CD4-positive, alpha-beta T cell treated with Interferon alpha-2 for 1 hour (primary cell): ENCODE measurements at places on chromosomes 1 and 21.

DNA sequence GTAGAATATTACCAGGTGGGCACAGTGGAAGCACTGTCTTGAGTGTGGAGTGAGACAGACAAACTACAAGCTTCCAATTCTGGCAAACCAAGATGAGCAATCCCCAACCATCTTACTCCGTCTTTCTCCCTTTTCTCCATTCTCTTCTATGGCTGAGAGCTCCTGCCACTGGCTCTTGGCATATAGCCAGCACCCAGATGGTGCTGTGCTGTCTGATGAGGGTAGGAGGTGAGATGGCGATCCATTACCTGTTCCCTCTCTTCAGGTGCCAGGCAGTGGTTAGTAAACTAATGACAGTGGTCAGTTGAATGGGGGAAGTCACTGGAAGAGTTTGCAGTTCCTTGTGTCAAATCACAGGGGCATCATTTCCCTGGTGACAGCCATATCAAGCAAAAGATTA, 108.4 kb downstream of the FNBP1L start:
- no peak for DNase-seq

DNA sequence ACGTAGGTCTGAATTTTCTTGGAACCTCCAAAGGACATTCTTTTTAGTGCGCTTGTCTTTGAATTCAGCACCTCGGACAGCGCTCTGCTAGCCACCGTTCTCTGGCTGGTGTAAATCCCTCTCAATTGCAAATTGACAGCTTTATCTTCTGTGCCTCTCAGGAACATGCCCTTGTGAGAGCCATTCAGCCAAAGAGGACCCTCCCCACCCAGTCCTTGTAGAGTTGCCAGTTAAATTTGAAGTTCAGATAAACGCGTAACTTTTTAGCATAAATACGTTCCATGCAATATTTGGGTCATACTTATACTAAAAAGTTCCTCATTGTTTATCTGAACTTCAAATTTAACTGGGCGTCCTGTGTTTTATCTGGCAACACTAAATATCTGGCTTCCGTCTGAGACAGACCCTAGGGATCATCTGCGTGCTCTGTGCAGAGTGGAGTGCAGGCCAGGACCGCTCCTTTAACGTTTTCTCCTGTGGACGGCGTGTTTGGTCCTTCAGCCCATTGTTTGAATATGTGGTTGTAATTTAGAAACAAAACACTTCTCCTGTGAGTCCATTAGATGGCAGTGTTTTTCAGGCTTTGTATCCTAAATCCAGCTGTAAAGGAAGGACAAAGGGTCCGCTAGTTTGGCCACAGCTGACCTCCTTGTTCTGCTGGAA, 7.0 kb downstream of the KCNAB2 start:
- DNase-seq = no peak

DNA sequence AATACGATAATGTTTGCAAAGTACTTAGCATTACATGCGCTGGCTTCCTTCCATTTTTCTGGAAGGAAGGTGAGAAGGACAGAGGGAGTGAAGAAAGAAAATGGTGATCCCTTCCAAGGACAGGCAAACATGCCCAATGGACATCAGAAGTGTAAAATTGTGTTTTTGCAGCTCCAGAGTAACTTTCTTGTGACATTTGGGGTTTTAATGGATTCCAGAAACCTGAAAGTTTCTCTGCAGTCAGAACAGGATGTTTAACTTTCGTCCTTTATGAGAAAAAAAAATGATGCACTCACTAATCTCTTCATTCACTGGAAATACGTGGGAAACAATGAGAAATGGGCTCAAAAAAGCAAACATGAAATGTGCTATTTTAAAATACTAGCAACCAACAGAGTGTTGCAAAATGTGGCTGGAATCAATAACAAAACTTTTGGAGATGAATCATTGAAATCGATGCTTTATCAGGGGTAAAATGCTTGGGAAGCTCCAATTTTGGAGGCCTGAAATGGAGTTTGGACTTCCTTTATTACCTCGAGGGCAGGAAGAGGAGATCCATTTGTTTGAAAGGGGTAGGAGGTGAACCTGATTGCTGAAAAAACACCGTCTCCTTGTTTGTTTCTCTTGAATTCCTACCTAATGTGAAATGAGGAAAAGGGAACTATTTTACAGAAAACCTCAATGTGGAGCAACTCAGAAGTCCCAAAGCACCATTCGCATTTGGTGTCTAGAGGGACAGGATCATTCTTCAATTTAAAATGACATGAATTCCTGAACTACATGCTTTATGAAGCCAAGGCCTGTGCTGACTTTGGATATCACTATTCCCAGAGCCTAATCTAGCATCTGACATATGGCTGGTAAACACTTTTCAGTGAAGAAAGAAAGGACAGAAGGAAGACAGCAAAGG, 129.5 kb downstream of the TRABD2B start:
- DNase-seq = no peak

DNA sequence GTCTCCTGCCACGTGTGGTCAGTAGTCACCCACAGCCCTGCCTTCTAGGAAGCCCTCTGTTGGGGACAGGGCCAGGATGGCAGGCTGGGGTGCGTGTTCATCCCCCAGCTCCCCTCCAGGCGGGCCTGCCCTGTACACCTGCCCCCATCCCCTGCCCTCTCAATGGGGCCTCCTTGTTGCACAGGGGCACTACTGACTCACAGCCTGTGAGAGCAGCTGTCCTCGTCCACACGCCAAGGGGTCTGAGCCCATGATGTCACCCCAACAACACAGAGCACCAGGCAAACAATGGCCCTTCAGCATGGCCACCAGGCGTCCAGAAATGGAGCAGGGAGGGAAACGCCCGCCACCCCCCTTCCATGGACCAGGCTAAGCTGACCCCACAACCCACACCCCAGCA, 64.3 kb downstream of the ARHGEF16 start:
- DNase-seq = no peak

GRCh38 chr1:18203645-18204044, 96.0 kb downstream of the IGSF21 start:
- DNase-seq = no peak

- DNase-seq = no peak
Observed at GRCh38 chr1:156766298-156767100, 836 bp upstream of the PRCC start.

- DNase-seq = no peak
Observed at GRCh38 chr1:114270282-114270681, 116.6 kb upstream of the SYT6 start.

DNA sequence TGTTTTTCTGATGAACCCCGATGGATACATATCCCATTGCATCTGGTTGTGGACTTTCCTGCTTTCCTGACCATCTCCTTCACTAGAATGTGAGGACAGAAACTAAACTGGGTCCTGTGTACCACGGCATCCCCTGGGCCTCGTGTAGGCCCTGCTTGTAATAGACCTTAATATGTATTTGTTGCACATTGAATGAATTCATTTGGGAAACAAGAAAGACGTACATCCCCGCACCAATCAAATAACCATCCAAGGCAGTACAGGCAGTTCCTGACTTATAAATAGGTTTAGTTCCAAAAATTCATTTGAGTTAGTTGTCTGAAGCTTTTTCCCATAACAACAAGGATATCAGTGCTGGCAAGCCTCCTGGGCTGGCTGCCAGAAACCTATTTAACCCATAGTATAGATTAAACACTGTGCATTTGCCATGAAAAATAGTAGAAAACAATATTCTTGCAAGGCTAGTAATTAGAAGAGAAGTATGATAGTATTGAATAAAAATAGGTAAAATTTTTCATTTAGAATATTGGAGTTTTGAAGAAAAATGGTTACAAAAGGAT, 81.8 kb upstream of the CD34 start:
- DNase-seq = no peak

- no peak for DNase-seq
Observed at GRCh38 chr21:26405735-26406361, 167.2 kb downstream of the CYYR1 start.

- peak; percentile 67 for DNase-seq
Observed at GRCh38 chr1:46223472-46223943, 20.4 kb downstream of the LURAP1 start.

DNA sequence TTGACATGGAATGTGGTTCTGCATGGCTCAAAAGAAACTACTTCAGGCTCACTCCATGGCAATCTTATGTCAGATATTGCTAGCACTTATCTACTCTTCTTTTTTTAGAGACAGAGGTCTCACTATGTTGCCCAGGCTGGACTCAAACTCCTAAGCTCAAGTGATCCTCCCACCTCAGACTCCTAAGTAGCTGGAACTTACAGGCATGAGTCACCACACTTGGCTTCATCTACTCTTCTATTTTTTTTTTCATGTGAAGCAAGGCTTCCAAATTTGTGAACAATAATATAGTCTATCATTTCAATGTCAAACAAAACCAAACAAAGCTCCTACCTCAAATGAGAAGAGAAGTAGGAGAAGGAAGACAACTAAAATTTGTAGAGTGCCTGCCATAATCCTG, 7.5 kb upstream of the PSEN2 start:
- no peak for DNase-seq

- peak; percentile 53 for DNase-seq
Observed at GRCh38 chr21:39094087-39094780, 89.0 kb downstream of the PSMG1 start.

DNA sequence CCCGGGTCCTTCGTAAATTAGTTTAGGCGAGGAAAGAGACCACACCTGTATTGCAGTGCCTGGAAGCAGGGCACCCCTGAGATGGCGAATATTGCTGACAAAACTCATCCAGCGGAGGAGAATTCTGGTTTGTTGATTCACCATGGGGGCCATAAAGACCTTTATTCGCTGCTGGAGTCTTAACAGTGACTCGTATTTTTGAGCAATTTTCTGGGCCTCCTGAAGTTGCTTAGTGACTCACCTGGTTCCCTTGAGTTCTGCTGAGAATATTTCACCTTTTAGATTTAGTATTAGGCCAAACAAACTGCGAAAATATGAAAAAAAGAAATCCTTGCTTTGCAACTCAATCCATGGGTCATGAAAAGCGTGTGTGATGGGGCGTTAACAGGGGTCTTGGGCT, 20.6 kb upstream of the H6PD start:
- DNase-seq = no peak

- DNase-seq = no peak
Observed at GRCh38 chr1:17802164-17802563, 47.0 kb downstream of the ACTL8 start.

DNA sequence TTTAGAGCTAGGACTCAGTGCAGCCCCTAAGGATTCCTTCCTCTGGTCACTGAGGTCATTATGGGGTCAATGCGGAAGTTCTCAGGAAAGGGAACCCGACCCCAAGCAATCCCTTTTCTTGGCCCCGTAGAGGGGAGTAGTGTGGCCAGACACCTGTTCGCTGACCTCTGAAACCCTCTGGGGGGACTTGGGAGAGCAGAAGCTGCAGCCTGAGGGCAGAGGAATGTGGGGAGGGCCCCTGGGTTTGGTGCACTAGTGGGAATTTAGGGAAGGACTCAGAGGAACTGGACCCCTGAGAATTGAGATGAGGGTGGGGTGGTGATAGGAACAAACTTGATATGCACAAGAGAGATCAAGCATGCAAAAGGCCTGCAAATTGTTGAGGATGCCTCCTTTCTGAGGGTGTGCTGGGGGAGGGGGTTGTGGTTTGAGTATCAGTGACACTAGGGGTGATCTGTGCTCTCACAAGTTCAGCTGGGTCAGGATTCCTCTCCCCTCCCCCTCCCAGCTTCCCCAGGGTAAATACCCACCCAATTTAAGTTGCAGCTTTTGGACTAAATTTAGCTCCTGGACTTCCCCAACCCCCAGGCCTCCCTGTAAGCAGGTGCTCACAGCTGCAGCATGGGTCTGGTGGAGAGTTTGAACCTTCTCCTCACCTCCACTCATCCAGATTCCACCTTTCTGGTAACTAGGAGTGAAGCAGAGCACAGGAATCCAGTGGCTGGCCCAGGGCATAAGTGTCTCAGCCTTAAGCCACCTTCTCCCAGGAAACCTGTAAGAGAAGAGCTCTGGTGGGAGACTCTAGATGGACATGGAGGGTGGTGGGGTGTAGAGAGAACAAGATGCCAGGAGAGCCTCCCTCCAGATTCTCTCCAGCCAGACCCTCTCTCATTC, 13.5 kb downstream of the ADAMTSL4 start:
- peak; percentile 93 for DNase-seq
